Fibroblast of the conjunctiva (primary cell): ENCODE measurements at places on chromosomes 16 and 17.

GRCh38 chr16:68802190-68802589, 41.1 kb upstream of the TANGO6 start:
- DNase-seq: no peak

DNA sequence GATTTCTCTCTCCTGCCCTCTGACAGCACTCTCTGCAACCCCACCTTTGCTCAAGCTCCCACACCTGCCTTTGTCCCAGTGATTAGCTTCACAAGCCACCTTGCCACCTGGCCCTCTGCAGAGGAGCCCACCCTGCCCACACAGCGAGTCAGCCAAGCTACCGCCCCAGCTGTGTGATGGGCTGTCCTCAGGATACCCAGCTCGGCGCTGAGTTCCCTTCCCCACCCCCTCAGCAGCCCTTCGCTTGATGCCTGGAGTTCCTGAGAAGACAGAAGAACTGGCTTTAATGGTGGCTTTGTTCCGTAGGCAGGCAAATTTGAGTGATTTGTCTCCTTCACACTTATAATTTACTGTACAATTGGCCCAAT, 266.4 kb downstream of the CBLN1 start:
- DNase-seq: no peak

DNA sequence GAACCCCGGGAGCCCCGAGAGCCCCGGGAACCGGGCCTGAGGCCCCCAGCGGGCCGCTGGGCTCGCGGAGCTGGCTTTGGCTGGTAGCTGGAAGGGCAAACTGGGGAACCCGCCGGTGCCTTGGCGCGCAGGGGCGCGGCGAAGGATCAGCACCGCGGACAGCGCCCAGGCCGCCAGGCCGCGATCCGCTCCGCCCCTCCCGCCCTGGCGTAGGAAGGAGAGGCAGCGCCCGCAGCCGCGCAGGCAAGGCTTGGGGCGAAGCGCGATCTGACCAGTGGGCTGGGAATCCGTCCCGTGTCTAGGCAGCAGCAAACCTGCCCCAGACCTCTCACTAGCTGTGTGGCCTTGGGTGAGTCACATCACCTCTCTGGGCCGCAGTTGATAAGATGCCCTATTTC, 331 bp upstream of the CCDC92B start:
- DNase-seq: peak; percentile 16

DNA sequence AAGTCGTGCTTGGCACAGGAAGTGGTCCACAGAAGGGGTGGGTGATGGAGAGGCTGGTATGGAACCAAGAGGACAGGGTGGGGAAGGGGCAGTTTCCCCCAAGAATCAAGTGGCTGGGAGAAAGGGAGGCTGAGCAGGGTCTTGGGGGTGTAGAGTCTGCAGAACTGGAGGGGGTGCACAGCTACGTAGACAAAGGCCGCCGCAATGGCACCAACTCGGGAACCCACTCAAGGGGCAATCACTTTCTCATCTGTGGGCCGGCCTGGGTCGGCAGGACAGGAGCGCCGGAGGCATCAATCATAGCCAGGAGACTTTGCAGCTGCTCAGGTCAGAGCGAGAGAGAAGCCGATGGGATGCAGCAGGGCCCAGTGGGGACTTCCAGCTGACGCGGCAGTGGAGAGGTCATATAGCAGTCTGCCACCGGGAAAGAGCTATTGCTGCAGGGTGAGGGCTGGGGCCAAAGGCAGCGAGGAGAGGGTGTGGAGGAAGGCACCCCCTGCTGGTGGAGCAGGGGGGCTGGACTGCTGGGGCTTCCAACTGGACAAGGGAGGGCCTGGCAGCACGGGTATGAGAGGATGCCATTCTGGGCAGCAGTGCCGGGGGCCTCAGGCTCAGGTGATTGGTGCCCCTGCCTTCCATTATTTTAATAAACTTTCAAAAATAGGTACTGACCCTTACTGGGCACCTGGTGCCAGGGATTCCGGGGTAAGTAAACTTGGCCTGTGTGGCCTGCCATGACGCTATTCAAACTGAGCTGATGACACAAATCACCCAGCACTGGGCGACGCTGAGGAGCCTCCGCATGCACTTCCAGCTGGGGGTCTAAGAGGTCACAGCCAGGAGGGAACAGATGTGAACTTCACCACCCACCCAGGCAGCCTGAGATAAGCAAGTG, 52.5 kb upstream of the MTSS2 start:
- peak; percentile 84 for DNase-seq

DNA sequence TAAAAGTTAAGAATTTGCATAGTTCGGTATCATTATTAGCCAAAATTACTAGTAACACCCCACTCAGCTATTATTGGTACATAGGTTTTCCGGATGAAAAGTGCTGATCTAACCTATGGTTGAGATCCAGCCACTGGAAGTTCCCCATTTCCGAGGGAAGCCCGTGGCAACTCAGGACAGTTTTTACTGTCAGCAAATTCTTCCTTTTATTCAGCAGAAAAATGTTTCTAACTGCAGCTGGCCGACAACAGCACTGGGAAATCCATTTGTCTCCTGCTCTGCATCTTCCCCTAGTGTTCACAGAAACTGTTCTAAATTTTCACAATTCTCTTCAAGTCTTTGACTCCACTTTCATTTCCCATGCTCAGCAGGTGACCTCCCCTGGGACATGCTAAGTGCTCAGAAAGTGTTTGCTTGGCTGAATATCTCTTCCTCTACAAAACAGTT, 15.5 kb upstream of the MMD start:
- DNase-seq: no peak

GRCh38 chr17:34623856-34624766, 44.7 kb downstream of the TMEM132E start:
- no peak for DNase-seq

DNA sequence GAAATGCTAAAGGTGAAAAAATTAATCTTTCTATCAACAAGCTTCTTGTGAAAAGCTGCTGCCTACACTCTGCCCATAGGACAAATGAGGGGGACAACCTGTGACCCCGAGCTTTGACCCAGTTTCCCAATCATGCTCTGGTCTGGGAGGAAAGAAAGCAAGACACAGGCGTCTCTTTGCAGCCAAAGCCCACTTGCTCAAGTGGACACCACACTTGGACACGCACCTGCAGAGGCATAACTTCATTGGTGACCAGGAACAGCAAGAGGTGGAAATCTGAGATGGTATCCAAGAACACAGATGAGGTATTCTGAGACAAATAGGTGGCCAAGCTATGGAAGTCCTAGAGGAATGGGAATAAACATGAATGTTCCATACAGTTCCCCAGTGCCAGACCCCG, 15.0 kb upstream of the FAAP100 start:
- no peak for DNase-seq

- no peak for DNase-seq
Measured at GRCh38 chr17:59338498-59338897, 7.0 kb downstream of the YPEL2 start.

GRCh38 chr16:70380248-70380918, 33.7 kb downstream of the DDX19A start:
- DNase-seq: peak; percentile 71

GRCh38 chr17:43463241-43463640, 20.5 kb upstream of the DHX8 start:
- no peak for DNase-seq

- no peak for DNase-seq
Measured at GRCh38 chr17:79803421-79803996, 6.6 kb upstream of the CBX8 start.

GRCh38 chr17:81102352-81102751, 63.0 kb upstream of the PVALEF start:
- DNase-seq: no peak

DNA sequence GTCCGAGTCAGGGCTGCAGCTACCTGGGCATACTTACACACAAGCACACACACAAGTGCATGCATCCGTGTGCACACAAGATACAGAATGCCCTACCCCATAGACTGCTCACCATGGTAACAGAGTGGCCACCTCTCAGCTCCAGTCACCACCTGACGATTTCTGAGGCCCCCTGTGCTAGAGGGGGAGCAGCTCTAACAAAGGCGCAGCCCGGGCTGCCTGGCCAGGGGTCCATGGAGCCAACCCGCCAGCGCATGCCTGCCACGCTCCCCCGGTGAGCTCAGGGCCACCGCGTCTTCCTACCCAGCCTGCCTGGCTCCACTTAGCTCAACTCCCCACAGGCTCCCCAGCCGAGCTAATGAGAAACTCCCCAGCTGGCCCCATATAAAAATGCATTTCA, 75.5 kb downstream of the ZNF423 start:
- no peak for DNase-seq

- DNase-seq: no peak
Measured at GRCh38 chr16:79100447-79100846, 500.1 kb downstream of the MAF start.

DNA sequence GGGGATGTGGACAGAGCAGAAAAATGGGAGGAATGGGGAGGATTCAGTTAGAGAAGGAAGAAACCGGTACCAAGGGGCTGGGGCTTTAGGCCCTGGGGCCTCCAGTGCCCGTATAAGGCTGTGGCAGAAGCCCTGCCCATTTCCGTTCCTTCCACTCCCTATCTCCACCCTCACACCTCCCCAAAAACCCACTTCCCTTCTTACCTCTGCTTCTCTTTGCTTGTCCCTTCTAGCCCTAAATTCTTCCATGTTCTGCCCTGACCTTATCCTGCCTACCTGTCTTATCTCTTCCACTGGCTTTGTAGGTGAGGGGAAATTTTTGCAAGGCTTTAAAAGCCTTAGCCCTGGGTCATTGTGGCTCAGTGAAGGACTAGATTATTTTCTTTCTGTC, 4.1 kb downstream of the RNF167 start:
- DNase-seq: no peak

DNA sequence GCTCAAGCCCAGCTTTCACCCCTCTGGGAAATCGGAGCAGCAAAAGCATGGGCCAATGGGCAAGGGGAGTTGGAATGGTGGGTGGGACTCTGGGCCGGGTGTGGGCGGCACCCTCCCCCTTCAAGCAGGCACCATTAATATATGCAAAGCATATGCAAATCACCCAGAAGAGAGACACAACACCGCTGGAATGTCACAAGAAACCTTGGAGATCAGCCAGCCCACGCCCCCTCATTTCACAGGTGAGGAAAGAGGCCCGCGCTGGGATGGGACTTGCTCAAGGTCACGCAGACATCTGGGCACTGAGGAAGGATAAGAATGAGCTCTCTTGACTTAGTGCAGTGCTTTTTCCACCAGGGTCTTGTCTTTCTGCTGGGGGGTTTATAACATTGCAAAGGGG, 4.8 kb downstream of the SRCIN1 start:
- no peak for DNase-seq

GRCh38 chr16:27285676-27286196, 17.2 kb upstream of the NSMCE1 start:
- DNase-seq: no peak

- DNase-seq: no peak
Measured at GRCh38 chr16:79074541-79074940, 526.0 kb downstream of the MAF start.

DNA sequence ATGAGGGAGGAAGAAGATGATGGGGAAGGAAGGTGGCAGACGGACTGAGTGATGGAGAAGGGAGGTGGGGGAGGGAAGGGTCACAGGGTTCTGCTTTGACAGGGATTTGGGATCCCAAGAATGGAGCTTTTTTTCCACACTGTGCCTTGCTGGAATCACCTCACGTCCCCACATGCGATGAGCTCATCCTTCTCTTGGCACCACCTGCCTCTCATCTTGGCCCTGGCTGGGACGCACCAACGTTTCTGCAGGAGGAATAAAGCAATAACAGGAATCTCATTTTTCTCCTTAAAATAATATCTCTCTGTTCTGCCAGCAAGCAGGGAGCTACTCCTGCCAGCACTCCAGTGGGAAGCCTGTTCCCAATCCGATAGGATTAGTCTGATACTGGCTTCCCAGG, 47.8 kb downstream of the MEOX1 start:
- DNase-seq: no peak

DNA sequence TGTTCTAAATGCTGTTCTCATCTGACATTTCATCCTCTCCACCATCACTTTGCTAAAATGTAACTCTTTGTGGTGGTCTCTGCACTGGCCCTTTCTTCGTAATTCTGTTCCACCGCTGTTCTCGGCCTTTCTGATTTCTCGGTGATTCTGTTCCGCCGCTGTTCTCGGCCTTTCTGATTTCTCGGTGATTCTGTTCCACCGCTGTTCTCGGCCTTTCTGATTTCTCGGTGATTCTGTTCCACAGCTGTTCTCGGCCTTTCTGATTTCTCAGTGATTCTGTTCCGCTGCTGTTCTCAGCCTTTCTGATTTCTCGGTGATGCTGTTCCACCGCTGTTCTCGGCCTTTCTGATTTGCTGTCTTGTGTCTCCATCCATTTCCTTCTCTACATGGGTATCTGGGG, 12.3 kb downstream of the FOXF1 start:
- DNase-seq: no peak

DNA sequence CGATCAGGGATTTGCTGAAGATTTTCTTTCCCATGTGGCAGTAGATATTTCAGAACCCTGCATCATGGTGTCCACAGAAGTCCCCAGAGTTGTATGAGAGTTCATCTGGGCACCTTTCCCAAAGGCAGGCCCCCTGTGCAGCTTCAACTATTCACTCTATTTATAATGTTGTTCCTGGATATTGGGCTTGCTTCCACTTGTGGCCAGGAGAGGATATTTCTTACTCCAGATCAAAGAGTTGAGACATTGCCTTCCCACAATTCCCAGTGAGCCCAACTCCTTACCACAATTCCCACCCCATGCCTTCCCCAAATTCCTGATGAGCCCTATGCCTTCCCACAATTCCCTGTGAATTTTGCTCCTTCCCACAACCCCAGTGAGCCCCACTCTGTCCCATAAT, 206.9 kb downstream of the WWOX start:
- DNase-seq: no peak

- DNase-seq: no peak
Measured at GRCh38 chr17:73335591-73336407, 24.0 kb upstream of the CDC42EP4 start.
